ENCODE measurements at places on chromosomes 5 and 9.
A peak's percentile ranks its signal among the peaks of the same experiment; 100 is the strongest.

DNA sequence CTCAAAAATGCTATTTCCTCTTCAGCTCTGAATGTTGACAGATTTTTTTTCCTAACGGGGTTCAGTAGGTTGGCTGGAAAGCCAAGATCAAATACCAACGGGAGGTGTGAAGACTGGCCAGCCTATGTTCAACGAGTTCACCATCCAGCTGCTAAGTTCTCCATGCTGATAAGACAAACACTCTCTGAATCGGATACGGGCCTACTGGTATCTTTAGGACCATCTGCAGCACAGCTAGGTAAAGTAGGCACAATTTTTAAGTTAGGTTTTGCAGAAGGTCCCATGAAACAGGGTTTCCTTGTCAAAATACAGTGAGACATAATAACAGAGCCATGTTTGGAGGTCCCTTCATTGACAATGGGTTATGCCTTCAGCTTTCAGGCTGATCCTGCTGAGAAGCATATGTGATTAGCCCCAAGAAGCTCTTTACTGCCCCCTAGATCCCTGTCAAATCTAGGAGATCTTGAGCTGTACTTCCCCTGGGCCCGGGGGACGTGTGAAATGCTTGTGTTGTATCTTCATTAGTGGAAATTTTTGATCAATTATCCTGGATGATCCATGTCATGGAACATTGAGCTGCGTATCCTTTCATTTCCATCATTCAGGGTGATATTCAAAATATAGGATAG is 60.6 kb downstream of the PGM5 start:
- peak; percentile 32 for DNase-seq

GRCh38 chr5:151234476-151235238 is 10.8 kb upstream of the CCDC69 start:
- no peak for DNase-seq

DNA sequence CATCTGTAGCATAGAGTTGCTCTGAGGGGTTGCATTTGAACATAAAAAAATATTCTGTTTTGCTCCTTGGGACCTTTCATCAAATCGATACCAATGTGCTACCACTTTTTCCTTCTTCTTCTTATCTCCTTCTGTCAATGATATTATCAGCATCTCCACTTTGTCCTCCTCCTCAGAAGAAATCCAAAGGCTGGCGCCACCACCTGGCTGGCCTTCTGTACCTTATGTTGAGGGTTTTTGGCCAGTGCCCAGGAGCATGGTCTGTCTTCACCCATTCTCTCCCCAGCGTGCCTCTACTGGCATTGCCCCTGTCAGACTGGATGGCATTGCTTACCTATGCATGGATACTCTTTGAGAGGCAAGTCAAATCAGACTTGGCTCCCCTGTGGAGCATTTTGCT is 167.2 kb downstream of the CFAP90 start:
- DNase-seq, result no peak

- DNase-seq, result no peak
Observed at GRCh38 chr5:107646418-107646817, 24.3 kb downstream of the EFNA5 start.

- DNase-seq, result no peak
Observed at GRCh38 chr5:63211448-63212132, 633.0 kb downstream of the LRRC70 start.

- DNase-seq, result no peak
Observed at GRCh38 chr5:12162863-12163262, 258.6 kb upstream of the CTNND2 start.

DNA sequence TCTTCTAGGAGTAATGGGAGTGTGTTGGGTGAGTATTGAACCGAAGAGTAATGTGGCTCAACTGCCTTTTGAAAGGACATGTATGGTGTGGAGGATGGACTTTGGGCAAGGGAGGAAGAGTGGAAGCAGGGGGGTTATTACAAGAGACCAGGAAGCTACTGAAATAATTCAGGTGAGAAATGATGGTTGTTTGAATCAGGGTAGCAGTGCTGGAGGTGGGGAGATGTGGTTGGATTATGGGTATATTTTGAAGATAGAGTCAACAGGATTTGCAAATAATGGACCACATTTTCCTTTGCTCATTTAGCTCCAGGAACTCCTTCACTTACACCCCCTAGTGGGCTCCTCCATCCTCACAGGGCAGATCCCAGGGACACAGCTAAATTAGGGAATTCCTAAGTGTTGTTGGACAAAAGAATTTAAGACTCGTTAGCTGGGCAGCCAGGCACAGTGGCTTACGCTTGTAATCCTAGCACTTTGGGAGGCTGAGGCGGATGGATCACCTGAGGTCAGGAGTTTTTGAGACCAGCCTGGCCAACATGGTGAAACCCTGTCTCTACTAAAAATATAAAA is 1.2 kb upstream of the SLC4A9 start:
- no peak for DNase-seq

GRCh38 chr5:84685121-84685894 is 300.6 kb upstream of the EDIL3 start:
- DNase-seq, result no peak

DNA sequence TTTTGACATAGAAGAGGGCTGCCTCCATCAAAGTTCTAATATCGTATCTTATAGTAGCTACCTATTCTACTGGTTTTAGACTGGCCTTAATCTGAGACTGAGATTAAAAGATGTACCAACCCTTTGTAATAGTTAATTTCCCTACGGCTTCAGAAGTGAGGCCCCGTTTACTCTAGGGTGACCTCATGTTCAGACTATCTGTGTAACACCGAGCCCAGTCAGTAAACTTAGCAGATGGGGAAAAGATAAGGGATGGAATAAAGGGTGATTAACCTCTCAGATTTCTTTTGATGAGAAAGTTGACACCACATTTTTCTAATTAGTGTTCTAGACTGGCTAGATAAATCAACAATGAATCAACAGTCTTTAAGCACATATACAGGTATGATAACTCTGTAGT is 283.1 kb downstream of the KCTD16 start:
- no peak for DNase-seq

GRCh38 chr5:34918025-34918424 is 2.5 kb downstream of the BRIX1 start:
- no peak for DNase-seq

DNA sequence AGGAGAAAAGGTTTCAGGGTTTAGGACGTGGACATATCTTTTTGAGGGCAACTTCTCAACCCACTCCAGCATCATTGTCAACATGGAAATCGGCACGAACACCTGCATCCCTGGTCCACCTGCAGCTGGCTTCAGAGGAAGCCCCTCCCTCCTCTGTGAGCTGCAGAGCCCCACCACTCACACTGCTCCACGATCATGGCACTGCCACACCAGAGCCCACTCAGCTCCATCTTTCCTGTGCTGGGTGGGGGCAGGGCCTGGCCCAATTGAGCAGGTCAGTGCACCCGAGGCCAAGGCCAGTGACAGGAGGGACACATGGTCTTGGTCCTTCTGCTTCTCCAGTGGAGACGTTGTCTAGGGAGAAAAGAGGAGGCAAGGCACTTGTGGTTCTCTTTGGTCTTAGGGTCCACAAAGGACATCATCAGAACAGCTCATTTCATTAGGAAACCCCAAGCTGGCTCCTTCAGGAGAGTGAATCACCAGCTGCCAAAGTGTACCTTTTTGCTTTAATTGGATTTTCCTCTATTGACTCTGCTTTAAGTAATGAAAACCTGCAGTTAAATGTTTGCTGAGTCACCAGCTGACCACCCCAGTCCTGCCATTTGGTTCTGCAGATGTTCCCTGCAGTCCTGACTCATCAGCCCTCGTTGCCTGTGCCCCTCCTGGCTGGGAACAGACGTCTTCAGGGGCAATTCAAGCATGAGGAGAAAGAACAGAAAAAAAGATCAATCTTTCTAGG is 56.2 kb downstream of the UBE2QL1 start:
- DNase-seq, result no peak

DNA sequence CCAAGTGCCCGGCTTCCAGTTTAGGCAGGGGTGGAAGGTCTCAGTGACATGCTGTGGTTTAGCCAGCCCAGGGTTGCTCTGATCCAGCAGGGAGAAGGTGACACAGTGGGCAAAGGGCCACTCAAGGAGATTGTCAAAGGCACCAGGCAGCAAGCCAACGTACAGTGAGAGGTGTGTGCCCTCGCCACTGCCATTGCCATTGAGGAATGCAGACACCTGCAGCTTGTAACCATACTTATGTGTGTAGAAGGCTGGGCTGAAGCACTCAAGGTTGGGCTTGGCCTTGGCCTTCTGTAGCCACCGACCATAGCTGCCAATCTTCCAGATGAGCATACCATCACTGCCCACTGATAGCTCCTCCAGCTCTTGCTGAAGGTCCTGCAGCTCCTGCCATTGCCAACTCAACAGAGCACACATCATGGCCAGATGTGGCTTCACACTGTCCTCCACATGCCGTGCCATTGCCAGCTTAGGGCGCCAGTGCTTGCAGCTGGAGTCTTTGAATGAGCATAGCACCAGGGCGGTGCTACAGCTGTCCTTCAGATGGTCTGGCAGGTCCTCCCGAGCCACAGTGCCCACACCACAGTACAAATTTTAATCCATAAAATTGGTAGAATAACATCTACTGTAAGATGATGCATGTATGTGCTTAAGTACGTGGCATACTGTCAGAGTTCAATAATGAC is 59.7 kb upstream of the HMHB1 start:
- DNase-seq, result no peak

GRCh38 chr5:123433596-123433995 is 10.4 kb upstream of the CEP120 start:
- no peak for DNase-seq

GRCh38 chr9:135012166-135012565 is 75.3 kb upstream of the OLFM1 start:
- no peak for DNase-seq

DNA sequence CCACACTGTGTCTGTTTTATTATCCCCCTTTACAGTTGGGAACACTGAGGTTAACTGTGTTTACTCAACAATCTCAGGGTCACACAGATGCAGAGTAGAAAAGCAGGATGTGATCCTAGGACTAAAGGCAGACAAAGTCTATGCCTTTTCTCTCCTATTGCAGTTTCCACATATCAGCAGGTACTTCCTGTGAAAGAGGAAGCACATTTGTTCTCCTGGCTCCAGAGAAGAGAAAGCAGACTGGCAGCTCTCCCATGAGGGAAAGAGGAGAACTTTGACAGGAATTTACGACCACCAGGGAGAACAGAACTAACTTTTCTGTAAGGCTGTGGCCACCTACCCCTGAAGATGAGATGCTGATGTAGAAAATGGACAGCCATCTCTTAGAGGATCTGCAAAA is 84.2 kb upstream of the TNC start:
- DNase-seq, result no peak

GRCh38 chr5:59756373-59757035 is 137.0 kb downstream of the PDE4D start:
- DNase-seq, result no peak

GRCh38 chr5:24161559-24161958 is 483.2 kb downstream of the CDH10 start:
- no peak for DNase-seq

- no peak for DNase-seq
Observed at GRCh38 chr9:37987467-37987981, 81.5 kb downstream of the SHB start.

DNA sequence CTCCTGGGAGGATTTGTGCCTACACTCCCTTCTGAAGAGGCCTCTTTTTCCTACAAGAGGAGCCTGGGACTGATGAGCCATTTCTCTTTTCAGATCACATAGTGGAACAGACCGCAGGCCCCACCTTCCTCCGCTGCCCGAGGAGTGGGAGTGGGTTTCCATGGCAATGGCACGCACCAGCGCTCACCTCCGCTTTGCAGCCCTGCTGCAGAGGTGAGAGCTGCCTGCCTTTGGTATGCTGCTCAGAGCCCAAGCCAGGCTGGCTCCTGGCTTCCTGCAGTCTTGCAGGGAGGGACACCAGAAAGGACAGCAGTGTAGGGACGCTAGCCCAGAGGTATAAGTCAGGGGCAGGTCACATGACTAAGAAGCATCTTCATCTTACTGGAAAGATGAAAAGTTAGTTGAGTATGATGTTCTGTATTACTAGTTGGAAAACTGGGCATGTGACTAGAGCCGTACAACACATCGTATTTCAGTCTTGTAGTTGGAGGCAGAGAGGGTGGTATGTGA is 12.4 kb downstream of the PTTG1 start:
- no peak for DNase-seq

DNA sequence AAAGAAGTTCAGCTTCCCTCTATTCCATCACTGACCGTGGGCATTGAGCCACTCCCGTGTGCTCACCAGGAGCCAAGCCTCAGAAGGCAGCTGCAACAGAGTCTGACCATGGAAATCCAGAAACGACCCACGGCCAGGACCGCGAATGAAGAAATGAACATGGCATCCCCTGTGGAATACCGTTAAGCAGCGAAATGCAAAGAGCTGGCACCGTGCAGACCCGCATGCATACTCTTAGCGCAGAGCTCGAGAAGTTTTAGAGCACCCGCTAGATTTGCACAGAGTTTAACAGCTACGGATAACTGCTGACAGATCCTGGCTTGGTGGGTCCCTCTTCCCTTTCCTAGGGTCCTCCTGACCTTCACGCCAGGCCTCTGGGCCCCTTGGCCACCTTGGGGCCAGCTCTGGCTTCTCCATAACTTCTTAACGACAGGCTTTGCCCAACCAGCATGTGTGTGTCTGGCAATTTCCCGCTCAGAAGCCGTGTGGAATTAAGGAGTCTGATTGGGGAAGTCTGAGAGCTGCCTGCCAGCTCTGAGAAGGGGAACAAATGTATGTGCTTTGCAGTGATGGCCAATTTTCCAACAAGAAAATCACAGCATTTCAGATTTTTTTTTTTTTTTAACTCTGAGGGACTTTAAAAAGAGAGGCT is 75.3 kb upstream of the COL5A1 start:
- no peak for DNase-seq

DNA sequence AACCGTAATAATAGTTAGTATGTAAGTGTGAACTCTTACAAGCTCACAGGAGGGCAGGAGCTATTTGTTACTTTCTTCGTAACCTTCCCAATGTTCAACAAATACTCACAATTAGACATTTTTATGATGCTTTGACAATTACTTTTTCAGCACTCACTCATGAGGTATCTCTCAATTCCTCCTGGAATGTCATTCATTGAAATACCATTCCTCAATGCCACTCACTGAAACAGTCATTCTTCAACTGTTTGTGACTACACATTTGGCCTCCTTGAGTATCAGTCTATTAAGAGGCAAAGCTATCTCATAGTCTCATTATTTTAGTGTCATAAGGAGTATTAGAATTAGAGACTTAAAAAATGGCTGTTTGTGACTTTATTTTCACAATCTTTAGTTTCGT is 734.1 kb upstream of the DMAC1 start:
- DNase-seq, result no peak

DNA sequence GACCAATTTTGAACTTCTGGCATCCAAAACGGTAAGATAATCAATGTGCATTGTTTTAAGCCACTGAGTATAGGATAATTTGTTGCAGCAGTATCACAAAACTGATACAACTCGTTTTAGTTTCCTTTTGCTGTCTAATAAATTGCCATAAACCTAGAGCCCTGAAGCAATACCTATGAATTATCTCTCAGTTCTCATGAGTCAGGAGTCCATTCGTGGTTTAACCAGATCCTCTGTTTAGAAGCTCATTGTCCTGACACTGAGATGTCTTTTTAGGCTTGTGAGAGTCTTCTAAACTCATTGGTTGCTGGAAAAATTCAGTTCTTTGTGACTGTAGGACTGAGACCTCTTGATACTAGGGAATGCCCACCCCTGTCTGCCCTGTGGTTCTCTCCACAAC is 262.9 kb downstream of the SEMA5A start:
- no peak for DNase-seq

GRCh38 chr9:82722051-82722450 is 340.9 kb downstream of the RASEF start:
- no peak for DNase-seq

Data from erythroblast (primary cell).